Activated CD8-positive, alpha-beta memory T cell treated with anti-CD3 and anti-CD28 coated beads for 1 hour (primary cell): ENCODE measurements at places on chromosomes 7 and 10.

DNA sequence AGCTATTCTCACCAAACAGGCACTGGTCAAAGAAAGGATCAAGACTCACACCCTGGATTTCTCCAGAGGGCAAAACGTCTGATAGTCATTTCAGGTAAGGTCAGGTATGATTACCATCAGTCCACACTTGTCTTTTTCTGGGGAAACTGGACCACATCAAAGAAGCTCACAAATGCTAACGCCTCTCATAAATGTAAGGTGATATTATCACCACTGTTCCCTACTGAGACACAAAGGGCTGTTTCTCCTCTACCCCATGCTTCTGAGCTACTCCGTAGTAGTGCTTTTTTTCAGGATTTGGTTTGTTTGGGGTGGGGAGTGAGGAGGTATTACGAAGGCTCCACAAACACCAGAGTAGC lies 51.6 kb downstream of the CREB3L2 start:
- DNase-seq, result no peak

DNA sequence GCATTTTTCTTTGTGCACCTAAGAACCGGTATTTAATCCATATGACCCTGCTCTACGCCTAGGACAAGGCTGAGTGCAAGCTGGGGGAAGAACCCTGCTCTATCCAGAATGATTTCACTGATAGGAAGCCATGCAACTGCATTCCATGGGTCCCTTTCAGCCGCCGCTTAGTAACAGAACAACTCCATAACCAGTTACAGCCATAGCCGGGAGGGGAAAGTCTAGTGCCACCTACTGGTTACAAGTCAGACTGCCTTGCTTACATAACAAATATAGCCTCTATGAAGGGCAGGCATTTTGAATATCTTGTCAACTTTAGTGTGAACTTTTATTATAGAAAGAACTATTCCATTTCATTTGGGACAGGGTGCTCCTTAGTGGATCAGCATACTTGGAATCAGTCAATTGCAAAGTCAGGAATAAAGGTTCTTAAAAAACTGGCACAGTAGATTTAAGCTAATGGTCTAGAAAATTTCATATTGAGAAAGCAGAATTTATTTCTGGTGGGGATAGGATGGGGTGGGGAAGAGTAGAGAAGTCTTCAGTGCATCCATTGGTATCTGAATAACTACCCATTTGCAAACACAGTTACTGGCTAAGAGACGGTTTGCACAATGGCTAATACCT lies 521.7 kb downstream of the ADRA2A start:
- DNase-seq, result peak; percentile 3

GRCh38 chr7:116408166-116408565 lies 91.4 kb upstream of the CAV2 start:
- DNase-seq, result no peak

DNA sequence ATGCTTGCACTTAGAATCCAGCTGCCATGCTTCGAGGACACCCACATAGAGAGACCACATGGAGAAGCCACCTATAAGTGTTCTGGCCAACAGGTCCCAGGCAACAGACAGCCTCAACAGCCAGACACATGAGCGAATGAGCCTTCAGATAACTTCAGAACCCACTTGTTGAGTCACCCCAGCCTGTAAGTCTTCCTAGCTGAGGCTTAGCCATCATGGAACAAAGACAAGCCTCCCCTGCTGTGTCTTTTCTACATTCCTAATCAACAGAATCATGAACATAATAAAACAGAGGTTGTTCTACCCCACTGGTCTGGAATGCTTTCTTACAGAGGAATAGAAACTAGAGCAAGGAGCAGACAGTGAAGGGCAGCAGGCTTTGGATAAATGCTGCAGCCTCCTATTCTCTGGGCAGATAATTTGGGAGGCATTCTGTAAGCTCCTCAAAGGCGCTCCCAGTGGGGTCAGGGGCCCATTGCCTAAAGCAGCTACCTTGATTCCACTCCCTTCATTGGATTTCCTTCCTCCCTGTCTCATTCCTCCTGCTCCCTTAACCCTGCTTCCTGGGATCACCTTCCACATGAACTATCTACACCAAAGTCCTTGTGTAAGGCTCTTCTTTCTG lies 4.6 kb downstream of the TLL2 start:
- no peak for DNase-seq

DNA sequence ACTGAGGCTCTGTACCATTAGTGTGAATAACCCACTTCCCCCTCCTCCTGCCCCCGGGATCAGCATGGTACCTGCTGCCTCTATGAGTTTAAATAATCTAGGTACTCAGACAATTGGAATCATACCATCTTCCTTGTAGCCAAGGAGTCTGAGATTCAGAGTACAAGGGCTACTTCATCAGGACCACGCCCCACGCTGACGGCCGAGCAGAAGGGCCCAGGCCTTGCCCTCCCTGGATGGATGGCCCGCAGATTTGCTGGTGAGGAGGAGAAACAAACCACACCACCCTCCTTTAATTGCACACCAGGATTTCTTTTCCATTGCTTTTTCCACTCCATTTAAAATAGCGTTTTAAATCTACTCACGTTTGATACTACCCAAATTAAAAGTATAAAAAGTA lies 649.9 kb upstream of the ADARB2 start:
- DNase-seq, result no peak

- no peak for DNase-seq
These were observed 18.0 kb upstream of the MTURN start for GRCh38 chr7:30116771-30117170.

DNA sequence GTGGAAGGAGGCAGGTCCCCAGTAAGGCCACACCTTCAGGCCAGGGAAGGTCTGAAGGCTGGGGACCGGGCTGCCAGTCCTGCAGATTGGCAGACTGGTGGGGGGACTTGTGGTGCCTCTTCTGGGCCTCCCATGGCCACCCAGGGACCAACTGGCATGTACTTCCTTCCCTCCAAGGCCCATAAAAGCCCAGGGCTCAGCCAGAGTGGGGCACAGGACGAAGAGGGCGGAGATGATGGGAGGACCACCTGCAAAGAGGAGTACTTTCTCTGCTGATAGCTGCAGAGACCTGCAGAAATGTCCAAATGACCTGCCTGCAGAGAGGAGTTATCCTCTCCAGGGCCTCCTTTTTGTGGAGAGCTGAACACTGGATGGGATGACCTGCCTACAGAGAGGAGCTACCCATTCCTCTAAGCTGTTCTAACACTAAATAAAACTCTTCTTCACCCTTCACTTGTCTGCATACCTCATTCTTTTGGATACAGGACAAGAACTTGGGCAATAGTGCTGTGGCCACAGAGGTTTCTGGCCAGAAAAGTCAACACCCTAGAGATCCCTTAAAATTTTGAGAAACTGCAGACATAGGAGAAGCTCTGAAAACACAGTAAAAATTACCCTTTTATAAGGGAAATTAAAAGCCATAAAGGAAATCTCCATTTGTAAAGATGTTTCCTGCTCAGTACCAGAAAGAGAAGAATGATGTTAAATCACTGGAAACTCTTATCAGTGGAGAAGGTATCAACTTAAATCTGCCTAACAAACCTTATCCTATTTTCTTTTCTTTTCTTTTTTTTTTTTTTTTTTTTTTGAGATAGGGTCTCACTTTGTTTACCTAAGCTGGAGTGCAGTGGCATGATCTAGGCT lies 20.7 kb upstream of the PRF1 start:
- no peak for DNase-seq

DNA sequence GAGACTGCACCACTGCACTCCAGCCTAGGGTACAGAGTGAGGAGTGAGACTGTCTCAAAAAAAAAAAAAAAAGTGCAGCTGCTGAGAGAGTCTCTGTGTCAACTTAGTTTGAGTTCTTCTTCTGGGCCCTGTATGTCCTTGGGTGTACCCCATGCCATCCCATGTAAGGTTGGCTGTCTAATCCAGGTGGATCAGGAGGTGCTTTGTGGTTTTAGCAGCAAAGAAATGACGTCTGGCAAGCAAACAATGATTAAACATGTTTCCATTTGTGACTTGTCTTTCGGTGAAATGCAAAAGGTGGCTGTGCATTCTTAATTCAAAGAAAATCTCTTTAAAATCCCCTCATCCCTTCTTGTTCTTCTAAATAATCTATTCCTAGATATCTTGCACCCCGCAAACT lies 255.9 kb downstream of the ANKRD30A start:
- no peak for DNase-seq

DNA sequence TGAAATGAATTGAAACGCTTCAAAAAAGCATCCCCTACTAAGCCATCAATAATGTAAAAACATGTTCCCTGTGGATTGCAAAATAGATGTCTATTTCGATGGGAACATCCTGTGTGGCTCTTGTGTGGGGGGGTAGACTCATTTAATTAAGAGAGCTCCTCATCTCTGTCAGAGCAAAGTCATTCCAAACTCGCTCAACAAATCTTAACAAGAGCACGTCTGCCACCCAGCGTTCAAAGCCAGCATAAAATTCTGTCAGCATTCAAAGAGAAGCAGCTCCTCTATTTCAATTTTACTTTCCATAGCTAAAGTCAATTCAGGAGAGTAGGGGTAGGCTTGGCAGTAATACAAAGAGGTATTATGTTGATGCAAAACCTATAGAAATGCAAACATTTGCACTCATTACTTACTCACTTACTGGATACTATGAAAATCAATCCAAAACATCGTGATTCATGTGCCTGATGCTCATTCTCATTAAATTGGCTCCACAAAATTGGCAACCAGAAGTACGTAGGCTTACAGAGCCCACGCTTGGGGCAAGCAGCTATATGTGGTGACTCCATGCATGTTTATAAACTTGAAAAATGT lies 114.9 kb downstream of the IPMK start:
- DNase-seq, result no peak

DNA sequence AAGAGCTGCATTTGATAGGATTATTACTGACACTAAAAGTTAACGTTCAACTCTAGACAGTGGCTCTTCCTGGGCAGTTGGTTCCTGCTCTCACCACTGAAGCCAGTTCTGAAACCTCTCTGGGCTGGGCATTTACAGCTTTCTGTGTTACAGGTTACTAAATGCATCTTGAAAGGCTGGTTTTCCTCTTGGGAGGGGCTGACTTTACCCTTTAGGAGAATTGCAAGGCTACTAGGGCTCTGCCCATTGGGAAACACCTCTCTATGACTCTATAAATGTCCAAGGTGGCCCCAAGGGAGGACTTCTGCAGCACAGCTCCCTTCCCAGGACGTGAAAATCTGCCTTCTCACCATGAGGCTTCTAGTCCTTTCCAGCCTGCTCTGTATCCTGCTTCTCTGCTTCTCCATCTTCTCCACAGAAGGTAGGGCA lies at the start of gene GPR15LG:
TSS of gene GPR15LG (plus strand) at position 301 of the 429 bp plus-strand sequence. CDS start at position 352, 51 bp downstream.
- DNase-seq, result no peak

DNA sequence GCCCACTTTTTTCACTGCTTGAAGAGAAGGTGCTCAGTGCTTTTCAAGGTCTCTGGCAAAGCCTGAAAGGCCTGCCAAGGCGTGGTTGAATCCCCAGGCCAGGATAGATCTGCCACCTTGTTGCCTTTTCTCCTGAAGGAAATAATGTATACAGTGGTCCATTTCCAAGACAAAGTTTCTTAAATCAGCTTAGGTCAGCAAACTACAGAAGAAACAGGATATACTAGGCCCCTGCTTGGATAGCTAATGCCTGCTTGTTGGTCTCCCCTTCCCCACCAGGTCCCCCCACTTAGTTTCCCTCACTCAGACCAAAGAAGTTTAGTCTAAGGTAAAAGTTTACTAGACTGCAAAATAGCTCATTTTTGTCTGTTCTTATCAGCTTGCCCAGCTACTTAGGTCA lies 19.9 kb downstream of the COL17A1 start:
- DNase-seq, result no peak

DNA sequence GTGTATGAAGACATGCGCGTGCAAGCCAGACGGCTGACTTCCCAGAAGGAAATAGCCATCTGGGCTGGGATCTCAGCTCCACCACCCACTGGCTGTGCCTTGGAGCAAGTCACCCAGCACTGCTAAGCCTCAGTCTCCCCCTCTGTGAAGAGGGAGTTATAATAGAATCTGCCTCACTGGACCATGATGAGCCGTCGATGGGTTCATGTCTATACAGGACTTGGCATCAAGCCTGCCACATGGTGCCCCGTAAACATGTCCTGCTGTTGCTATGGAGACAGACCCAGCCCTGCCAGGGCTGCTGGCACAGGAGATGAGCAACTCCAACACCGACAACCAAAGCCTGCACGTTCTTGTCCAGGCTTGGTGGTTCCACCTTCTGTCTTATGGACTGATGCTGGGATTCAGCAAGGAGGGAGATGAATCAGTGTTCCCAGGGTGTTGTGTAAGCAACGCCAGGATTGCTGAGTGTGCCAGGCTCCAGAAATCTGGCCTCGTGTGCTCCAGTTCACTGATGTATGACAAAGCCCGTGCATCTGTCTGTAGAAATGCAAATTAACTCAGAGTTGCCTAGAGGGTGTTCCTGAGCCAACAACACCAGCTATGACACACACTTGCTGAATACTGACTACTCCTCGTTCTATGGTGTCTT lies 5.6 kb downstream of the GPR15LG start:
- DNase-seq, result no peak

- DNase-seq, result no peak
These were observed 28.6 kb upstream of the SLC16A12 start for GRCh38 chr10:89563861-89564478.

DNA sequence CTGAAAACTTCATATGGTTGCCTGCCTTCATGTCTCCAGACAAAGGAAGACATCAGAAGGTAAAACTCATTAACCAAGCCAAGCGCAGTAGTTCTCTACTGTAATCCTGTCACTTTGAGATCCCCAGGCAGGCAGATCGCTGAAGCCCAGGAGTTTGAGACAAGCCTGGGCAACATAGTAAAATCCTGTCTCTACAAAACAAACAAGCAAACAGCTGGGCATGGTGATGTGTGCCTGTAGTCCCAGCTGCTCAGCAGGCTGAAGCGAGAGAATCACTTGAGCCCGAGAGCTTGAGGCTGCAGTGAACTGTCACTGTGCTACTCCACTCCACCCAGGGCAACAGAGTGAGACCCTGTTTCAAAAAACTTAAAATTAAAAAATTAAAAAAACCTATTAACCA lies 467.4 kb upstream of the SORCS1 start:
- no peak for DNase-seq

GRCh38 chr10:62817121-62817765 lies 1.1 kb upstream of the EGR2 start:
- DNase-seq, result no peak

GRCh38 chr7:139035586-139036353 lies at the start of gene ZC3HAV1L:
Gene ZC3HAV1L (minus strand): TSS chr7:139036042. CDS start chr7:139036017, 25 bp downstream.
- no peak for DNase-seq

- DNase-seq, result no peak
These were observed 494.9 kb upstream of the AKR1E2 start for GRCh38 chr10:4331150-4331549.

- DNase-seq, result no peak
These were observed 14.5 kb upstream of the VCL start for GRCh38 chr10:73983096-73984047.
